ENCODE measurements at places on chromosomes 7 and 10.

GRCh38 chr7:55730197-55730596 is 132.4 kb downstream of the SEPTIN14 start:
- no peak for DNase-seq

- DNase-seq = no peak
Measured at GRCh38 chr7:511476-512145, 8.0 kb downstream of the PDGFA start.

DNA sequence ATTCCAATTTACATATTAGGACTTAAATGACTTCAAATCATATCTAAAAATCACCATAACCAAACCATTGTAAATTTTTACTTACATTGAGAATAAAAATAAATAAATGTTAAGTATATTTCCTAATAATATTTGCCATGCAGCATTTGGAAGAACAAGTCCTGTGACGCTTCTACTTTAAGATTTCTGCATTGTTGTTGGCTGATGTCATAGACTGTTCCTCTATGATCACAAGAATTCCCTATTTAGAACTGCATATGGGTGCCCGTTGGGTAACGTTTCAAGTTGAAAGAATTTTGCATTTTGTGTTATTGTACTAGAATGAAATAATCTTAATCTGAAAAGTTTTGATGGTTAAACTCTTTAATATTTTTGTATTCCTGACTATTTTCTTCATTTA is 5.1 kb upstream of the ITGB1 start:
- peak; percentile 87 for DNase-seq

GRCh38 chr10:65751896-65752295 is 1173.9 kb upstream of the LRRTM3 start:
- no peak for DNase-seq

- DNase-seq = no peak
Measured at GRCh38 chr7:73702226-73702625, 17.2 kb downstream of the STX1A start.

GRCh38 chr7:74625446-74625845 is 32.1 kb upstream of the GTF2I start:
- DNase-seq = peak; percentile 71

DNA sequence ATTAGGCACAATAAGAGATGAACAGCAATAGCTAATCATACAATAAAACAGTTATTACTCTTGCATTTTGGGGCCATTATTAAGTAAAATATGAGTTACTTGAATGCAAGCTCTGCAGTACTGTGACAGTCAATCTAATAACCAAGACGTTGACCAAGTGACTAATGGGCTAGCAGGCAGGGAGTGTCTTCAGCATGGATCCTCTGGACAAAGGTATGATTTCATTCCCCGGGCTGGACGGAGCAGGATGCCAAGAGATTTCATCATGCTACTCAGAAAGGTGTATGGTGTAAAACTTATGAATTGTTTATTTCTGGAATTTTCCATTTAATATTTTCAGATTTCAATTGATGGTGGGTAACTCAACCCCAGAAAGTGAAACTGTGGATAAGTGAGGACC is 80.9 kb downstream of the SHH start:
- peak; percentile 57 for DNase-seq

DNA sequence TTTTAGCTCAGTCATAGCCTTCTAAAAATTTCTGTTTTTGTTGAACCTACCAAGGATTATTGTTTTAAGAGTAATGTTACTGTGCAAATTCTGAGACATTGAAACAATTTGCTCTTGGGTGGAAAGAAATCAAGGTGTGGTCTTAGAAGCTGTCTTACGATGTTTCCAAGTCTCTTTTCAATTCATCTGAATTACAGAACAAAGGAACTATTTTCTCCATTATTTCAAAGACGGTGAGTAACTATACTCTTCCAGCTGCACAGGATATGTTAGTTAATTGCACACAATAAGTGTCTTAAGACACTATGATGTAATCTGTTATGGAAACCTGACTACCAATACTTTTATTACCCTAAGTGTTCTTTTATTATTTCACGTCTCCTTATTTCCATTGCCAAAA is 106.8 kb upstream of the POM121L12 start:
- DNase-seq = no peak

DNA sequence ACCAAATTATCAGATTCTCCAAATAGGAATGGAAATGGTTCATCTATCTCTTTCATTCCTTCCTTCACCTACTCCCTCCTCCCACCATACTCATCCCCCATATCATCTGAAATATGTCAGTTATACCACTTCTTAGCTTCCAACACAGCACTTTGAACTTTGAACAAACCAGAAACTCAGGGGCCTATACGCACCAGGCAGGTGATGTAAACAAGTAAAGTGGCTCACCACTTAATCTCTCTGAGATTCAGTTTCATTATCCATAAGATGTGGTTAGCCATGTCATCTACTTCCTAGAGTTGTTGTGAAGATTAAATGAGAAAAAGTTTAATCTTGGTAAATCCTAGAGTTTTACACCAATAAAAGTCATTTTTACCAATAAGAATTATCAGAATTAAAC is 65.9 kb upstream of the LRRN3 start:
- no peak for DNase-seq

DNA sequence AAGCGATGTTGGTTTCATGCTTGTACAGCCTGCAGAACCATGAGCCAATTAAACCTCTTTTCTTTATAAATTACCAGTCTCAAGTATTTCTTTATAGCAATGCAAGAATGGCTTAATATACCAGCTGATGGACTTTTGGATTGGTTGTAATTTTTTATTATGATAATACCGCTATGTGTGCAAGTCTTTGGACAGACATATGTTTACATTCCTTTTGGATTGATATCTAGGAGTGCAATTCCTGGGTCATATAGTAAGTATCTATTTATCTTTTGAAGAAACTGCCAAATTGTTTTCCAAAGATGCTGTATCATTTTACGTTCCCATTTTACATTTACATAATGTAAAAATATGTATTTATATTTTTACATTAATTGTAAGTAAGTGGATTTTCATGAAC is 81.2 kb upstream of the PIP4K2A start:
- DNase-seq = peak; percentile 46

GRCh38 chr7:42347616-42348015 is 110.6 kb upstream of the GLI3 start:
- no peak for DNase-seq

GRCh38 chr10:9853405-9854355 is 1164.0 kb upstream of the CELF2 start:
- DNase-seq = no peak

Data from iris pigment epithelial cell (primary cell).